ENCODE measurements at places on chromosomes 4 and X. TPM values are rescaled to one million over a fixed set of nuclear protein-coding genes. Genes with fewer than 3 reads are reported as not detected.
A peak's percentile ranks its signal among the peaks of the same experiment; 100 is the strongest.

The UGDH gene
- total RNA-seq: 167 TPM

The C4orf36 gene
- total RNA-seq: 0.93 TPM

GRCh38 chr4:158850800-158851644 lies 82.2 kb downstream of the FNIP2 start:
- no peak for DNase-seq

GRCh38 chrX:40912576-40912975 lies 172.7 kb upstream of the USP9X start:
- DNase-seq: no peak

The GCNA gene
- 1.8 TPM for total RNA-seq

DNA sequence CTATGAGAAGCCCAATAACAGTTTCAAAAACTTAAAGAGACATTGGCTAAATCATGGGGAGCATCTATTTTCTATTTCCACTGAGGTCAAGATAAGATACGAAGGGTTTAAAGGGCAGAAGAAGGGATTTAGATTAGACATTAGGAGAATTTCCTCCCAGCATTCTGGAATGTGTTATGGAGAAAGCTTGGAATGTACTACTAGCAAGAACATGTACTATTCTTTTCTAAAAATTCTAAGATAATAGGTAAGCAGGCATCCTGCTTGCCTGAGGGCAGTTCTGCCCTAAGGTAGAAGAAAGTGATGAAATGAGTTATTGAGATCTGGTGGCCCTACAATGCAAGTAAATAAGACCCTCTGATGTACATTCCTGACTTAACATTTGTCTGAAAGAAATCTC lies 279.2 kb downstream of the NR3C2 start:
- no peak for DNase-seq

GRCh38 chr4:102344520-102344953 lies 745 bp downstream of the SLC39A8 start:
- peak; percentile 90 for DNase-seq

DNA sequence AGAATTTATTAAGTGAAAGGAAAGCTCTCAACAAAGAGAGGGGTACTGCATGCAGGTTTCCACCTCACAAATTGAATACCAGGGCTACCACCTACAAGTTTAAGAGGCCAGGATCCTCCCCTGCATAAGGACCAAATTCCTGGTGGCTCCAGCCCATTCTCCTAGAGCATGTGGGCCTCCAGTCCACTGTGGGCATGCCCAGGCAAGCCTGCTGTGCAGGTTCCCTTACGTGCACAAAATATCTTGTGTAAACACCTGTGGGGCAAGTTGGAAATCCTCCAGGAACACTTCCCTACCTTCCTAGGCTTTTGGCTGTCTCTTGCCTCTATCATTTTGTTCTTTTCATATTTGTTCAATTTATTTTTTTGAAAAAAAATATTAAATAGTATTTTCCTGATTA lies 724.3 kb downstream of the ARAP2 start:
- no peak for DNase-seq

GRCh38 chr4:128386761-128387599 lies 99.4 kb upstream of the PGRMC2 start:
- DNase-seq: peak; percentile 96

The FRMD7 gene
- 0.69 TPM for total RNA-seq

GRCh38 chr4:125346616-125347015 lies 31.9 kb downstream of the FAT4 start:
- no peak for DNase-seq

- no peak for DNase-seq
Observed at GRCh38 chr4:130092187-130093015, 996.4 kb downstream of the C4orf33 start.

- DNase-seq: no peak
Observed at GRCh38 chr4:153205757-153206156, 1.5 kb downstream of the TRIM2 start.

GRCh38 chr4:84413976-84414375 lies 85.1 kb downstream of the NKX6-1 start:
- no peak for DNase-seq

GRCh38 chr4:172517391-172517790 lies 651.2 kb upstream of the GALNT7 start:
- no peak for DNase-seq

The FREM3 gene
- total RNA-seq: not detected

The SERTM2 gene
- total RNA-seq: 0.28 TPM

The MGST2 gene
- 41.2 TPM for total RNA-seq
